Hepatic stellate cell (primary cell): ENCODE measurements at places on chromosomes 13 and 19.

DNA sequence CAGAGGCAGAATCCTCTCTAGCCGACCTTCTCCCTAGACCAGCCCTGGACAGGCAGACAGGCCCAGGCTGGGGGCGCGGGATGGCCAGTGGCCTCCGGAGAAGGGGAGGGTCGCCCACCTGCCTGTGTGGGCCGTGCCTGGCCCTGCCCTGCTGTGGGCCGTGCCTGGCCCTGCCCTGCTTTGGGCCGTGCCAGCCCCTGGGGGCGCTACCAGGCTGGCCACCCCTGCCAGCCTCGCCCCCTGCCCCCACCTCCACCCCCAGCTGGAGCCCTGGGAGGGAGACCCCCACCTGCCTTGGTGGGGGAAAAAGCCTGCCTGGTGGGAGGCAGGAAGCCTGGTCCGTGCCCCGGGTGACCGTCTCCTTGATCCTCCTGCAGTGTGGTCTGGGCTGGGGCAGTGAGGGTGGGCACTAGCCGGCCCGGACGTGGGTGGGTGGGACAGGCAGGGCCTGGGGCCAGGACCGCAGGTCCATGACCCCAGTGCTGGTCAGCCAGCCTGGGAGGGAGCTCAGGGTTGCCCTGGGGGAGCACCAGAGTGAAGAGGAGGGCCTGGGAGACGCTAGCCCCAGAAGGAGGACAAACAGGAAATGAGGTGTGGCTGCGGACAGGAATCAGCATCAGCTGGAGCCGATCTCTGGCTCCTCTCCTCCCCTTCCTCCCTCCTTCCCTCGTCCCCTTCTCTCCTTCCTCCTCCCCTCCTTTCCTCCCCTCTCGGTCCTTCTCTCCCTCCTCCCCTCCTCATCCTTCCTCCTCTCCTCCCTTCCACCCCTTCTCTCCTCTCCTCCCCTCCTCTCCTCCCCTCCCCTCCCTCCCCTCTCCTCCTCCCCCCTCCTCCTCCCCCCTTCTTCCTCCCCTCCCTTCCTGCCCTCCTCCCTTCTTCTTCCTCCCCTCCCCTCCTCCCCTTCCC is 5.1 kb upstream of the MKNK2 start:
- DNase-seq = no peak

GRCh38 chr19:55113570-55114039 is 3.8 kb downstream of the PPP1R12C start:
- DNase-seq = peak; percentile 92

DNA sequence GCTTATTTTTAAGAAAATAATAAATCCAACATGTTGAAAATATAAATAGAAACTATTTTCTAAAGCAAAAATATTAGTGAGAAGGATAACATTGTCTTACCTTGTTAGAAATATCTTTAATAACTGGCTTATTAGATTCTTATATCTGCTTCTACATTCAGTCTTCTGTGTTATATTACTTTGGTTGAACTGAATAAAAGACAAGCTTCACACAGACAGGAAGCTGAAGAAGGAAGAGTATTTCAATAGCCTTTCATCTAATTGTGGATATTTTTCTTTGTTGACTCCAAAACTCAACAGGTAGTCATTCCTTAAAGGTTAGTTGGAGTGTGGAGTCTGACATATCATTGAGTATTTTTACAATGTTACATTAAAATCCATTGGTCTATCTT is 10.9 kb downstream of the SETDB2 start:
- DNase-seq = no peak

- DNase-seq = peak; percentile 69
These were observed 42.3 kb downstream of the LYL1 start for GRCh38 chr19:13060233-13060963.

DNA sequence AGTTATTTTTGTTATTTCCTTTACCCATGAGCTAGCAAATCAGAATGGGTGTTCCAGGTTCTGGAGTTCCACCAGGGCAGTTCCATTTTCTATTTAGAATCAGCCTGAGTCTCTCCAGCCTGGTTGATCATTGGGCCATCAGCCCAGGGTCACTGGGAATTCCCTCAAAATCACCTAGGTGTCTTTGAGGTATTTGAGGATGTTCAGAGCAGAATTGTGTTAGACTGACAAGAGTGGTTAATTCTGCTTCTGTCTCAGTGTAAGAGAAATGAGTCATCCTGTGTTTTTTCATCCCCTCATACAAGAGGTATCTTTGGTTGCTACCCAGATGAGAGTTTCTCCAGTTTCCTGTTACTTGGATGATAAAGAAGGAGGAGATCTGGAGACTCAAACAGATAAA is 11.7 kb downstream of the ZNF66 start:
- no peak for DNase-seq

DNA sequence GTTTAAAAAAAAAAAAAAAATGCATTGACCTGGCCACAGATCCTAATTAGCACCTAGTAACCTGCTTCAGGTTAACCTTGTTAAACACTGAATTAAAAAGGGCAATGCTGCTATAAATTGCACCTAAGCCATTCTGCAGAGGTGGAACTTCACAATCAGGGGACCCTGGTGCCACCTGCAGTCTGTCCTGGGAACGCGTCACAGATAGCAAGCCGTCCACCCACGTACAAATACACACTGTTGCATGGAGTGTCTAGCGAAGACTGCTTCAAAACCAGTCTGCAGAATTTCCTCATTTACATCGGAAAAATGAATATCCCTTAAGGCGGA is 169.3 kb downstream of the COL4A1 start:
- no peak for DNase-seq

GRCh38 chr13:100818711-100819110 is 144.1 kb upstream of the TMTC4 start:
- DNase-seq = no peak

DNA sequence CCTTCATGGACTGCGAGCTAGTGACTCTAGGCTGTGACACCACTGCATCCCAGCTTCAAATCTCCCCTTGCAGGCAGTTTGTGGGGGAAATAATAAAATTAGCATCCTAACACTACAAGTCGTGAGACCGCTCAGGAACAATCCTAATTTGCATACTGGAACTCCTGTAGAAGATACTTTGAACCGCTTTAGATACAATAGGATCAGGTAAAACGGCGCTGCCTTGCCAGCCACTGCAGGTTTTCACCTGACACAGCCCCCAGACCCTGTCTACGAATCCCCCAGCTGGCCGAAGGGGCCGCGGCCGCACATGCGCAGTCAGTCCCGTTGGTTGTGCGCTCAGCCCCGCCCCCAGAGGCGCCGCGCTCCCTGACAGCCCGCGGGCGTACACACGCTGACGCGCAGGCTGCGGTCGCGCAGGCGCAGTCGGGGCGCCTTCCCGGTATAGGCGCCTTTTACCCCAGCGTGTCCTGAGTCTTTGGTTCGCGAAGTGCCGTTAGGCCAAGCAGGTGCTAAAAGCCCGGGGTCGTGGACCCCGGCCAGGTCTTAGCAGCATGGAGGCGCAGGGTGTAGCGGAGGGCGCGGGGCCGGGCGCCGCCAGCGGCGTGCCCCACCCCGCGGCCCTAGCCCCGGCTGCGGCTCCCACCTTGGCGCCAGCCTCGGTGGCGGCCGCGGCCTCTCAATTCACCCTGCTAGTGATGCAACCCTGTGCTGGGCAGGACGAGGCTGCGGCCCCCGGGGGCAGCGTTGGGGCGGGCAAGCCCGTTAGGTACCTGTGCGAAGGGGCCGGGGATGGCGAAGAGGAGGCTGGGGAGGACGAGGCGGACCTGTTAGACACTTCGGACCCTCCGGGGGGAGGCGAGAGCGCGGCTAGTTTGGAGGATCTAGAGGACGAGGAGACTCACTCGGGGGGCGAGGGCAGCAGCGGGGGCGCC is at the start of gene RFXAP:
RFXAP (plus strand) TSS at position 419 of the 935 bp plus-strand sequence; CDS start at position 555, 136 bp downstream.
- DNase-seq = peak; percentile 92

DNA sequence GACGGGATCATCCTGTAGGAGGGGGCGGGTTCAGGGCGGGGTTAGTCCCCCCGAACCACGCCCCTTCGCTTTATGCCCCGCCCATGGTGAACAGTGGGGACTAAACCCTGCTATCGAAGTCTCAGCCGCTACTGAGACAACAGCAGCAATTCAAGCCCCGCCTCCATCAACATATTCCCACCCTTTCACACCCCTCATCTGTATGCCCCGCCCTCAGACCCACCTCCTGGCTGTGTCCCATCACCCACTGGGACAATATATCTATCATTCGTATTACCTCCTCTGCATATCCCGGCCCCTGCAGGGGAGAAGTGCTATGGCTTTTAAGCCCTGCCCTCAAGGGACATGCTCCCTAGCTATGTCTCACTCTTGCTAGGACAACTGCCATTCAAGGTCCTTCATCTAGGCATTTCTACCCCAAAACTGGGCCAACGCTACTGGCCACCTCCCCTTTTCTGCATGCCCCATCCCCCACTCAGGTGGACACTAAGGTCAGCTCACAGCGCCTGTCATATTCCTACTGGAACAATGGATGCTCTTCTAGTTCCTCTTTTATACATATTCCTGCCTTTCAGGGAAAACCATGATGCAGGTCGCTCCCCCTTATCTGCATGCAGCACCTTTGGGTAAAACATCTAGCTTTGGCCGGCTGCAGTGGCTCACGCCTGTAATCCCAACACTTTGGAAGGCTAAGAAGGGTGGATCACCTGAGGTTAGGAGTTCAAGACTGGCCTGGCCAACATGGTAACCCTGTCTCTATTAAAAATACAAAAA is 11.9 kb downstream of the LRFN1 start:
- DNase-seq = no peak

DNA sequence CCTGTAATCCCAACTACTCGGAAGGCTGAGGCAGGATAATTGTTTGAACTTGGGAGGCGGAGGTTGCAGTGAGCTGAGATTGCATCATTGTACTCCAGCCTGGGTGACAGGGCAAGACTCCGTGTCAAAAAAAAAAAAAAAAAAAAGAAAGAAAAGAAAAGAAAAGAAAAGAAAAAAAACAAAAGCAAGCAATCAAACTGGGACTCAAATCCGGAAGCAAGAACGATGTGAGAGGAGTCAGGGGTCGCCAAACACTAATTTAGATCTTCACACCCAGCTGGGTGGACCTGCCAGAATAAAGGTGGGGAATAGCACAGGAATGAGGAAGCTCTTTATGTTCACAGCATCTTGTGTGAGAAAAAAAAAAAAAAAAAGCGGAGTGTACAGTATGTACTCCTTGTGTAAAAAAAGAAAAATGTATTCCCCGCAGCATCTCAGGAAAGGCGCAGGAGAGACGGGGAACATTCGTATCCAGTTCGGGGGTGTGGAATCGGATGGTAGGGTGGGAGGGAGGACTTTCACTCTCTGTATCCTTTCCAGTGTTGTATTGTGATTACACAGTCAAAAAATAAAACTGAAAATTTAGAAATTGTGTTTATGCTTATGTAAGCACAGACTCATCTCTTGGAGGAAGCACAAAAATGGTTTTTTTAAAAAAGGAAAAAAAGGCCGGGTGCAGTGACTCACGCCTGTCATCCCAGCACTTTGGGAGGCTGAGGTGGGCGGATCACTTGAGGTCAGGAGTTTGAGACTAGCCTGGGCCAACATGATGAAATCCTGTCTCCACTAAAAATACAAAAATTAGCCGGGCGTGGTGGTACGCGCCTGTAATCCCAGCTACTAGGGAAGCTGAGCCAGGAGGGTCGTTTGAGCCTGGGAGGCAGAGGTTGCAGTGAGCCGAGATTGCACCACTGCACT is 7.6 kb downstream of the DNAJB1 start:
- peak; percentile 38 for DNase-seq

GRCh38 chr13:25923217-25924085 is 128.4 kb downstream of the SHISA2 start:
- no peak for DNase-seq

- DNase-seq = no peak
These were observed 10.0 kb downstream of the GTPBP3 start for GRCh38 chr19:17347361-17347760.

GRCh38 chr13:48534911-48535501 is 2.1 kb upstream of the RCBTB2 start:
- no peak for DNase-seq

DNA sequence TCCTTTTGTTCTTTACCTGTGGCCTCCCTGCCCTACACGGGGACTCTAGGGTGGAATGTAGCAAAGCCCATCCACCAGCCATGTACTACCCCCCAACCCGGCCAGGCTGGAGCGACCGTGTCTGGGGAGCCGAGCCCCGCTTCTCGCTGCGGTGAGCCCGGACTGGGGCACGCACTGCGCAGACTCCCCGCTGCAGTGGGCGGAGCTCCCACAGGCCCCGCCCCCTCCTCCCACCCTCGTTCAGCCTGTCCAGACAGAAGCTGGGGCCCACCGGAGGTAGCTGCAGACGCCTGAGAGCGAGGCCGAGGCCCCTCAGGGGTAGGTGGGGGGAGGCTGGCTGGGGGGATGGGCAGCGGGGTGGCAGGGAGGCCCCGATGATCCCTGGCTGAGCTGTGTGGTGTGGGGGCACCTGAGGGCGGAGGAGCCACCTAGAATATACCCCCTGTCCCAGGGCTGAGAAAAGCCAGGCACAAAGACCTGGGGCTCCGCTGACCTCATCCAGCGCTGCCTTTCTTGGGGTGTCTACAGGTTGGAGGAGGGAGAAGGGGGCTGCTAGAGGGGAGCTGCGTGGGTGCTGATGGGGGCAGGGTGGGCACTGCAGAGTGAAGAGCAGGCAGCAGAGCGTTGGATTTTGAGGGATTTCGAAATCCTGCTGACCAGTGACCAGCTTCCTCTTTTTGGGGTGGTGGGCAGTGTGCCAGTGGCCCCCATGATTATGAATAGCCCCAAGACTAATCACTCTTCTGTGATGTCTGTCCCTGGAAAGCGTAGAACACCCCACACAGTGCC is 17.3 kb downstream of the PLD3 start:
- peak; percentile 93 for DNase-seq

DNA sequence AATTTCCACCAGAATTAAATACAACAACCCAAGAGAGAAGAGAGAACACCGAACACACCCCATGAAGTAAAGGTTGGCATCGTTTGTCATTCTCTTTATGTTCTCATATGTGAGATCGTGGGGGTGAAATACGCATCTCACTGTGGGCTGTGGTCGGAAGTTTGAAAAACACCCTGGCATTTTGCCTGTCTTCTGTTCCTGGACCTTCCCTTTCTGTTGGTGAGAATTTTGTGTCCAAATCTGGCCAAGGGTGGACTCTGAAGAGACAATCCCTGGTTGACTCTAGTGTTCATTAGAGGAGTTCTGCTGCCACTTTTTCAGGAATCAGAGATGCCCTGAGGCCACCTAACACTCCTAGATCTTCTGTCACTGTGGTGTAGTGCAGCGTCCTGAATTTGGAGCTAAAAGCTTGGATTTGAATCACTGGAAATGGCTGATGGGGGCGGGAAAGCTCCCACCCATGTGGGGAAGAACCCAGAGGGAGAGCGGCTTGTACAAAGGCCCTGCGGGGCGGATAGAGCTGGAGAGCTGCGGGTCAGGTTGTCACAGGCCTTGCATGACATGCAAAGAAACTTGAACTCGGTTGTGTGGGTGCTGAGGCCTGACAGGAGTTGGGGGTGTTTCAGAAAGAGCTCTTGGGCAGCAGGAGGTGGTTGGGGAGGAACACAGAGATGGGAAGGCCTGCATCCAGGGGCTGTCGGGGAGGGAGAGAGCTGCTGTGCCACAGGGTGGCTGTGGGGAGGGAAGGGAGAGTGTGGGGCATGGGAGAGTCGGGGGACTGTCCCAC is 11.1 kb upstream of the SPATA13 start:
- no peak for DNase-seq
